ENCODE measurements at places on chromosomes 13 and 19.
A peak's percentile ranks its signal among the peaks of the same experiment; 100 is the strongest.

DNA sequence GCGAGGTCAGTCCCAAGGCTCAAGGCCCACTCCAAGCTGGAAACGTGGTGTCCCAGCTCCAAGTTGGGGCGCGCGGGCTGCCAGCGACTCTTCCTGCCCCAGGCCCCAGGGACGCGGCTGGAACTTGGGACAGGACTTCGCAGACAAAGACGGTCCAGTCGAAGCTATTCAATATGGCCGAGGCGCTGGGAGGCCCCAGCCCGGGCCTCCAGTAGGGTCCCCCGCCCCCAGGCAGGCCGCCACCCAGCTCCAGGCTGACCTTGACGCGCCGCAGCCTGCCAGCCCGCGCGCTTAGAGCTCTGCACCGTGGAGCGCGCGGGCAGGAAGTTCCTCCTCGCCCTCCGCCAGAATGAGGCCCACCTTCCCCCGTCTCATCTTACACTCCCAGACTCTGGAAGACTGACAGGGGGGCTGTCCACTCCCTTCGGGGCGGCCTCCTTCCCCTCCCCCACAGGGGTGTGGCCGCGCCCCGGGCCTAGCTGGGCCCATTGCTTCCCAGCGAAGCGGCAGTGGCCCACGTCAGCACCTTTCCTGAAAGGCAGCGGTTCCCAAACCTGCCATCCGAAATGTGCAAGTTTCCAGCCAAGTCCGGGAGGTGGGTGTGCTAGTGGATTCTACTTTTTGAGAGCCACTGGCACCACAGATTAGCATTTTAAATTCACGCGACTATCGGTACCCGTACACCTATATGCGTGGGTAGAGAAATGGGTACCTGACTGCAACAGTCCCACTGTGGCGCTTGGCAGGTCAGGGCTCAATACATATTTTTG lies at the start of gene CCDC8:
Gene CCDC8, minus strand, starts transcription at position 303 of the 770 bp plus-strand sequence. CDS start 754 bp downstream, outside the sequence.
- no peak for DNase-seq

GRCh38 chr13:102915393-102915930 lies 69.6 kb downstream of the ERCC5 start:
- no peak for DNase-seq

DNA sequence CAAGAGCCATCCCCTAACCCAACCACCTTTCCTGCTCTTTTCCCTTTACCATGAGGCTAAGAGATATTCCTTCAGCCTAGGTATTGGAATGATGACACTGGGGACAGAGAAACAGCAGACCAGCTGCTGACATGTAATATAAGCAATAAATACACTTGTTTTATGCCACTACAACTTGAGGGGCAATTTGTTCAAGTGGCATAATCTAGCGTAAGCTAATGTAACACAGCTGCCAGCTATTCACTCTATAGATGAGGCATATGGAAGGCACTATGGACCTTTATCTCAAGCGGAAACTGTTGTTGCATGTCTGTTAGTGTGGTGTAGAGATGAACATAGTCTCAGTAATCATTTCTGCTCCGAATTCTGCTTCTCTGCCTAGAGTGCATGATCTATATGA lies 111.1 kb downstream of the STARD13 start:
- no peak for DNase-seq

GRCh38 chr13:52356327-52356726 lies 49.6 kb downstream of the THSD1 start:
- no peak for DNase-seq

DNA sequence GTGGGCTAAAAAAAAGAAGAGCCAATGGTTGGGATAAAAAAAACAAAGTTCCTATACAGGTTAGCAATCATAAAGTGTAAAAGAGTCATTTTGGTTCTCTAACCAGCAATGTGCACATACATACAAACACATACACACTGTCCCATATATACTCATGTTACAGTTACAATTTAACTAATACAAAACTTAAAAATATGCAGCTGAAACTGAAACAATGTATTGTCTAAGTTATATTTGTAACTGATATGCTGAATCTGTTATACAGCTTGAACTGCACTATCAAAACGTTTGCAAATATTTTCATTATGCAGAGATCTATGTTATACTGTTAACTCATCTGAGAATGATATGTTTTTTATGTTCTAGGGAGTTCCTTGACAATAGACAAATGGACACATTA lies 173.7 kb downstream of the KLF12 start:
- no peak for DNase-seq

DNA sequence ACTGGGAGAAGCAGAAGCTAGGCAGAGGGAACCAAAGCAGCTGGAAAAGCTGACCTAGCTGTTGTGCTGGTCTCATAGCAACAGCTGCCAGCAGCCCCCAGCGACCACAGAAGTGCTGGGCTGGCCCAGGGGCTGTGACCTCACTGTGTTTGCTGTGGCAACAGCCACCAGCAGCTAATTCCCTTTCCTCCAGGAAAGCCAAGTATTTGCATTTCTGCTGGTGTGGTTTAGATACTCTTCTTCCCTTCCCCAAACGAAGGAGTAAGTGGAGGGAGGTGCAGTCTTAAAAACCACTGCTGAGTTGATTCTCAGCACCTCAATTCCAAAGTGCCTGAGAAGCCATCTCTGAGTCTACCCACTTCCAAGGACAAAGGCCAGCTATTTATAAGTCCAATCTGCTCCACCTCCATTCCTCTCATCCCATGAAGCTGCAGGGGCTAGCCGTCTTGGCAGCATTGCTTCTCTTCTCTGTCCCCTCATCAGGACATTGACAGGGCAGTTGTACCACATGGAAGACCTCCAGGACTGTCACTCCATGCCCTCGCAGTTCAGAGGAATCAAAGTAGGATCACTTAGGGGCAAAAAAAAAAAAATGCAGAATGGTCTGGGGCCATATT lies 11.5 kb upstream of the CCDC97 start:
- no peak for DNase-seq

- DNase-seq, result no peak
Observed at GRCh38 chr13:27161423-27161822, 10.2 kb downstream of the USP12 start.

- DNase-seq, result no peak
Observed at GRCh38 chr13:112603641-112604225, 15.8 kb upstream of the TUBGCP3 start.

DNA sequence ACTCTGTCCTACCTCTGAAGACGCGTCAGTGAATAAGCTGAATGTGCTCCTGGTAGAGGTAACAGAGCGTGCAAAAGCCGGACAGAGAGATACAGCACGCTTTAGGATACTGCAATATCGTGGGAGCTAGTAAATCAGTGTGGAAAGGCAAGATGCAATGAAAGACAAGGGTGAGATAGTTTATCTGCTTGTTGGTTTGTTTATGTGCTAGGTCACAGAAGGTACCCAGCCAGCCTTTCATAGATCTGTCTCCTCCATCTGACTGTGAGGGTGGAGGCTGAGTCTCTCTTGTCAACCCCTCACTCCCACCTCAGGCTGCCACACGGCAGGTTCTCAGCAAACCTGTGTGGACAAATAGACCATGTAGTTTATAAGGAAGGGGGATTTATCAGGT lies 904 bp upstream of the GIPC1 start:
- DNase-seq, result no peak

- DNase-seq, result no peak
Observed at GRCh38 chr13:83297586-83298290, 584.5 kb downstream of the SLITRK1 start.

DNA sequence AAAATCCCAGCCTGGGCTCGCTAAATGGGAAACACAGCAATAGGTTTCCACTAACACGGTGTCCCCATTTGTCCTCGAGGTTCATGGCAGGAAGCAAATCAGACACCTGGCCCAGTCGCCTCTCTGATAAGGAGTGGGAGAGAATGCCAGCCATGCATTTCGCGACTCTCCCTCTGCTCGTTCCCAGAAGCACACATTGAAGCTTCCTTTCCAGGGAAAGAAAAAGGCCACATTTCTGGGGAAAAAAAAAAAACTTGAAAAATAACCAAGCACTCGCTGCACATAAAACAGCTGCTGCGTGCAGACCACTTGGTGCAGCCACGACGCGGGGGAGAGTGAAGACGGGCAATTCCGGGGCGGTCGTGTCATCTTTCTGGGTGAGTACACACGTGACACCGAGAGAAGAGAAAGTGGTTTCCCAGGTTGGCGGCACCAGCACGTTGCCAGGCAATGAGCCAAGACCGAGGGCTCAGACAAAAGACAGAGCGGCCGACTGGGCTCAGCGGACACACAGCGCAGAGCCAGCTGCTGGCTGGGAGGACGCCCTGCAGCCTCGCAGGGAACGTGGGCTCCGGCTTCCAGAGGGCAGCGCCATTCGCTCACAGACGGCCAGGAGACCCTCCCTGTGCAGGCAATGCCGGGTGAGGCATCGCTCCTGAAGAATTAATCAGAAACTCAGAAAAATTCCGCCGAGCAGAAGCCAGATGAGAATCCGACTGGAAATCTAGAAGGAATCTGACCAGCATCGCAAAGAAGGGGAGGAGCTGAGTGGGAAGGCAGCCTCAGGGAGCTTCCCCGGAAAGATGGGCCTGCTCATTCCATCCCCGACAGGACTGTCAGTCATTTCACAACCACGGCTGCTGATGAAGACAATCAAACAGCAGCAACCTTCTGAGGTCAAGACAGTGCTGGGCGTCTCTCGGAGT lies 83.2 kb upstream of the IRS2 start:
- peak; percentile 28 for DNase-seq

DNA sequence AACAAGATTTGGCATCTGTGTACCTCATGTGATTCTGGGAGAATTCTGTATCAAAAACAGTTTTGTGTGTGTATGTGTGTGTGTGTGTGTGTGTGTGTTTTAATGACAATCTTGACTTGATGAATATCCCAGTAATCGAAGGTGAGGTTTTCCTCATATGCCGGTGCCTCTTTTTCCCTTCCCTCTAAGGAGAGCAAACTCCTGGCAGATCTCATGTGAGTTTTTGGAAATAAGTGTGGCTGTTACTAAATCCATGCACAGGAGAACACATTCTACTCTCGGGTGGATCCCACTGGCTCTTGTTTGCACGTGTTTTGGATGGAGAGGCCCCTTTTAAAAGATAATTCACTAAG lies 29.0 kb upstream of the CEBPG start:
- no peak for DNase-seq

- DNase-seq, result no peak
Observed at GRCh38 chr13:36026531-36026930, 104.7 kb downstream of the DCLK1 start.

GRCh38 chr19:56639217-56639616 lies 3.7 kb upstream of the SMIM17 start:
- no peak for DNase-seq

DNA sequence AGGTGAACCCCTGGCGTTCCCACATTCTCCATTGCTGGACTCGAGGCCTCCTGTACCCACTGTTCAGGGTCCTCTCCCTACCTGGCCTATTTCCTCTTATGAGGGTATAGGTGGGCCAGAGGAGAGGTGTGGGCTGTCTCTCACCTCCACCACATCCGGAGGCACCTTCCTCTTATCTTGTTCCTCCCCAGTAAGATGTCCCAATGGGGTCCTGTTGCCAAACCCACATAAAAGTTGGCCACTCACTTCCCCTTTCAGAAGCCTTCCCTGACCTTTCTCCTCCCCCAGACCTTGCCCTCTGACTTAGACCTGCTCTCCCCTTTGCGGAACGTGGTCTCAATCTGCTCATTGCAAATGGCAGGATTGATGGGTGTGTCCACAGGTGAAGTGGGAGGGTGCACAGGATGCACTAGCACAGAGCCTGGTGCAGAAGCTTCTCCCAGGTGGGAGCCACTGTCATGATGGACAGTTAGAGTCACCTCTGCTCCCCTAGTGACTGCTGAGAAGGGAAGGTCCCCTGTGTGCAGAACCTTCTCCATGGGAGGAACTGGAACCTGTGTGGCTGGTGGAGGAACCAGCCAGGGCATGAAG lies 1.3 kb downstream of the CYP4F3 start:
- DNase-seq, result no peak

DNA sequence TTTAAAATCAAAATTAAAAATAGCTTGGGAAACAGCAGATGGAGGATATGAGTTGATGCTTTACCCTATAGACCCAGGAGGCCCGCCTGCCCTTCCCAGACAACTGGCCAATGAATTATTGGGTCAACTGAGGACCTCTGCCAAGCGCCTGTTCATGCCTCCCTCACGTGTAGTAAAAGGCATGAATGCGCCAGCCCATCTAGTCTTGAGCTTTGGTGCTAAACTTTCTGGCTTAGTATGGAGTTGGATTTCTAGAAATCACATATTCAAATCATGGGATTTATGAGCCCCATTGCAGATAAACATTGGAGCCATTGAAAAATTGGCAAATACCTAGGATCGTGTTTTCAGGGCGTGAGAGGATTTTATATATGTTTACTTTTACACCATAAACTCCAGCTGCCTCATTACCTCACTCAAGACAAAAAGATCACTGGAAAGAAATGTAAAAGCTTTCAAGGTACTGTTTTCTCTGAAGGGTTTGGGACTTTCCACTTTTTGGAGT lies 47.1 kb downstream of the COL4A2 start:
- DNase-seq, result no peak

GRCh38 chr13:106028911-106029310 lies 506.6 kb downstream of the EFNB2 start:
- DNase-seq, result no peak

- no peak for DNase-seq
Observed at GRCh38 chr13:103349211-103349980, 283.2 kb upstream of the SLC10A2 start.

DNA sequence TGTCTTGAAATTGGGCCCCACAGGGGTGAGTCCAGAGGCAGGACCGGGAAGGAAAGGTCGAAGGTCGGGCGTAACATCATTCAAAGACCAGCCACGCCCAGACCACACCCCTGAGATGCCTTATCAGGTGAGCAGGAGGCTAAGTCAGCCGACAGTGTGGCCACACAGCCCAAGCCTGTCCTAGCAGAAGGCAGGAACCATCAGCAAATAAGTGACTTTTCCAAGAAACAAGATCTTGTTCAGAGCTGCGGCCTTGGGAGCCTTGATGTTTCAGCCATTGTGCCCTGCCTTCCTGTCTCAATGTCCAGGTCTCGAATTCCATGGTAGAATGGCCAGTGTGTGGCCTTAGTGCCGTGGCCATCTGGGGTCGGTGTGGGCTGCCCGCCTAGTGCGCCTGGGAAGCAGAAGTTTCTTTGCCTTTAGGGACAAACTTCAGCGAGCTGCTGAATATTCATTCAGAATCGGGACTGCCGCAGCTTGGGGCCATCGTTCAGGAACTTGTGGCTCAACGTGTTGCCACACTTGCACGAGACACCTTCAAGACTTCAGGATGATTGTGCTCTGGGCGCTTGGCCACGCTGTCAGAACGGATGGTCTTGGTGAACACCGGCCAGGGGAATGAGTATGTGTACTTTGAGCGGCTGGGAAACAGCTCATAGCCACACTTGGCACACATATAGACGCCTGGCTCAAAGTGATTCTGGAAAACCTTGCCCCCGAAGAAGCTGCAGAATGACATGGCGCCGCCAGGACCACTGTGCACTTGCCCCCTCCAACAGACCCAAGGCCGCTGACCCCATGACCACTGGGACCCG lies 6.1 kb upstream of the IFNL4 start:
- no peak for DNase-seq

Data from stimulated activated CD4-positive, alpha-beta T cell treated with anti-CD3 and anti-CD28 coated beads, Interleukin-4, amount 100 ng/mL, for 1 hour (primary cell).